Right lobe of liver (tissue), 6 donors: ENCODE measurements at places on chromosomes 4 and X. TPM values are rescaled to one million over a fixed set of nuclear protein-coding genes. Genes with fewer than 3 reads are reported as not detected.

Gene MAP7D2
- not detected for total RNA-seq

Gene CLGN
- 0.55 TPM for total RNA-seq

Gene TMEM271
- total RNA-seq: not detected

Gene CXorf65
- not detected for total RNA-seq

Gene SSX2B
- total RNA-seq: not detected

Gene ATP2B3
- not detected for total RNA-seq

Gene KIAA1210
- total RNA-seq: 0.02 TPM

Gene F9
- 443 TPM for total RNA-seq

Gene CT47B1
- not detected for total RNA-seq

Gene SPANXC
- total RNA-seq: not detected

Gene DDIT4L
- total RNA-seq: 0.46 TPM

Gene HELT
- not detected for total RNA-seq

Gene LRRC66
- total RNA-seq: 0.06 TPM

Gene MAGEB6
- not detected for total RNA-seq

Gene TAF7L
- total RNA-seq: not detected

Gene EGF
- not detected for total RNA-seq

Gene ADGRA3
- total RNA-seq: 146 TPM

Gene PRRG3
- total RNA-seq: not detected

Gene PABPC1L2A
- total RNA-seq: not detected

Gene CWH43
- total RNA-seq: not detected

Gene PRSS12
- 0.37 TPM for total RNA-seq

Gene ZCCHC18
- not detected for total RNA-seq

Gene FHDC1
- total RNA-seq: 0.12 TPM

Gene RBMXL3
- not detected for total RNA-seq

Gene CXorf49
- total RNA-seq: not detected

Gene POF1B
- 0.19 TPM for total RNA-seq

Gene TBC1D25
- 6.3 TPM for total RNA-seq

Gene NWD2
- not detected for total RNA-seq

Gene FAM236A
- total RNA-seq: not detected

Gene PTPN13
- total RNA-seq: 0.73 TPM

Gene PAGE2B
- not detected for total RNA-seq

Gene CTAG1A
- total RNA-seq: not detected

Gene SLC25A31
- not detected for total RNA-seq

Gene PDZD11
- 13.0 TPM for total RNA-seq
